Cerebellar nuclear complex (tissue), 1 donor: ENCODE measurements at places on chromosomes 16 and 17.

GRCh38 chr16:72210072-72210471 is 38.1 kb upstream of the PMFBP1 start:
- no peak for DNase-seq

DNA sequence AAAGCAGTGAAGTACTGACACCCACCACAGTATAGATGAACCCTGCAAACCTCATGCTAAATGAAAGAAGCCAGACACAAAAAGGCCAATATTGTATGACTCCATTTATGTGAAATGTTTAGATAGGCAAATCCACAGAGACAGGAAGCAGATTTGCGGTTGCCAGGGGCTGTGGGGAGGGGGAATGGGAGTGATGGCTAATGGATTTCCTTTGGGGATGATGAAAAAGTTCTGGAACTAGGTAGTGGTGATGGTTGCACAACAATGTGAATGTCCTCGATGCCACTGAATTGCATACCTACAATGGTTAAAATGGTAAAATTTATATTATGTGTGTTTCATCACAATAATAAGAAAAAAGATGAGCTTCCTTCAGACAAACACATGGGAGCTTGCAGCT is 28.4 kb upstream of the WFIKKN2 start:
- no peak for DNase-seq

- no peak for DNase-seq
Observed at GRCh38 chr17:9521062-9521461, 54.6 kb downstream of the STX8 start.

- no peak for DNase-seq
Observed at GRCh38 chr16:79593074-79593531, 7.4 kb downstream of the MAF start.

DNA sequence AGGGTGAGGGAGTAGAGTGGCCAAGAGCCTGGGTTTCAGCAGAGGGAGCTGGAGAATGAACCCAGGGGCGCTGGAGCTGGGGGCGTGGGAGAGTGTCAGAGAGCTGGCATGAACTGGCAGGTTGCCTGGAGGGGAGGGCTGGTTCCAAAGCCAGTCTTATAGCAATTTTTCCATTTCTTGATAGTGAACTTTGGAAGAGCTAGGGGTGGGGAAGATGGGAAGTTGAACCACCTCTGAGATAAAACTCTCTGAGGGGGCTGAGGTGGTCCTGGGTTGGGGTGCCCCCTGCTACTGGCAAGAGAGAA is 36.9 kb downstream of the ADGRG5 start:
- DNase-seq, result no peak

DNA sequence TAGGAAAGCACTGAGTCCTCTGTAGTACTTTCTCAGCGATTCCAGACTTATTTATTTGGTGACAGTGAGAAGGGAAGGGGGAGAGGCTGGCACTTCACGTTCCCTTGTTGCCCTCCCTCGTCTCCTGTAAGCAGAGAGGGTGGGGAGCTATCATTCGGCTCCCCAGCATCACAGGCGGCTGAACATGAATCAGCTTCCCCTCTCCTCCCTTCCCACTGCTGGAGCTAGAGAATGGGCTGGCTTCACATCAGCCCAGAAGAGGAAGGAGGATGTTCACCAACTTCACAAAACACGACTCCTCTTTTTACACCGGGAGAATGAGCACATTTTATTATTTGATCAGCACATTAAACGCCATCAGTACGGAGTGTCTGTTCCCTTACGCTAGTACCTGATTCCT is 6.7 kb upstream of the CMIP start:
- DNase-seq, result no peak

DNA sequence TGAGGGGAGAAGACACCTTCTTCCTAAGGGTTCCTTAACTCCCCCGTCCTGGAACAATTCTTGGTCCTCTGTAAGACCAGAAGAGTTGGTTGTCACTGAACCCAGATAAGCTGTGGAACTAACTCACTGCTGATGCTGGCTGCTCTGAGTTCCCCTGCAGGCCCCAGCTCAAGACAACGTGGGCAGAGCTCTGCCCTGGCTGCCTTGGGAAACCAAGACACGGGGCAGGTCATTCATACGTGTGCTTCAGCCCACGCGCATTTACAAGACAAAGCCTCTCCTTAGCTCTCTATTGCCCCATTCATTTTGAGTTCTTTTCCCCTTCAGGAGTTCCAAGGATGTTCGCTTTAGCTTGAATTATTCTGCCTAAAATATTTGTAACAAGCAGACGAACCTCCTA is 3.4 kb upstream of the NAT9 start:
- no peak for DNase-seq

GRCh38 chr16:6317934-6318333 is 1014.7 kb upstream of the RBFOX1 start:
- DNase-seq, result no peak
